Naive thymus-derived CD4-positive, alpha-beta T cell (primary cell): ENCODE measurements at places on chromosomes 16 and 17. TPM values are rescaled to one million over a fixed set of nuclear protein-coding genes. Genes with fewer than 3 reads are reported as not detected.

Gene CNGB1
- not detected for total RNA-seq

Gene CETP
- total RNA-seq, result not detected

Gene USP43
- 0.27 TPM for total RNA-seq

Gene MC1R
- 11.8 TPM for total RNA-seq

Gene PLA2G10
- not detected for total RNA-seq

Gene RFFL
- total RNA-seq, result 67.3 TPM

Gene PLXDC1
- total RNA-seq, result 2.3 and 2.8 TPM in 2 replicates

Gene SEPTIN12
- total RNA-seq, result not detected

Gene ABCA9
- total RNA-seq, result 0.29 TPM

Gene AMDHD2
- total RNA-seq, result 55.7 and 60.0 TPM in 2 replicates
